ENCODE measurements at places on chromosomes 2 and 18. TPM values are rescaled to one million over a fixed set of nuclear protein-coding genes. Genes with fewer than 3 reads are reported as not detected.

- no peak for DNase-seq
Measured at GRCh38 chr18:67250776-67251424, 265.6 kb downstream of the DSEL start.

The KIAA2012 gene
- total RNA-seq = under 0.01 TPM

DNA sequence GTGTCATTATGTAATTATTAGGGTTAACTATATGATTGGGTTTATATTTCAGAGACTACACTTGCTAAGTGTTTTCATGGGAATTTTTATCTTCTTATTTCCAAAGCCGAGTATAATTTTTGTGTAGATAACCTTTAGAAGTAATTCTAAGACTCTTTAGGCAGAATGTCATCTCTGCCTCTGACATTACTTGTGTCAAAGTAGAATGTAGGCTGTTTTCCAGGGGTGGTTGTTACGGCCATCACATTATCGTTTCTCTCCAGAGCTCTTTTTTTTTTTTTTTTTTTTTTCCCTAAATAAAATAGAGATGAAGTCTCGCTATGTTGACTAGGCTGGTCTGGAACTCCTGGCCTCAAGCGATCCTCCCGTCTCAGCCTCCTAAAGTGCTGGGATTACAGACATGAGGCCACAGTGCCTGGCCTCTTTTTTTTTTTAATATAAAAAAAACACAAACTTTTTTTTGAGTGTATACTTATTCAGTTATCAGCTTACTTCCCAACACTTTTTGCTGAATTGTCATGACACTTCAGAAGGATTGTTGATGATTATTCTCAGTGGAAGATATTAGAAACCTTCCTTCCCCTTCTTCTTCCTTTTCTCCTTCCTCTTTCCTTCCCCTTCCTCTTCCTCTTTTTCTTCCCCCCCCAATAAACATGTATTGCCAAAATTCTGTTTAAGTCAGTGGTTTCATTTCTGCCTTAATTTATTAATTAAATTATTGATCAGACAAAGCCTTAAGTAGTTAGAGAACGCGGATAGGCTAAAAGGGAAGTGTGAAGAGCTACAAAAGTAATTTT is 2.3 kb downstream of the PIKFYVE start:
- DNase-seq = no peak

GRCh38 chr2:168705534-168706470 is 96.6 kb upstream of the NOSTRIN start:
- peak; percentile 53 for DNase-seq

- DNase-seq = no peak
Measured at GRCh38 chr18:49565612-49566011, 3.8 kb downstream of the LIPG start.

The FSHR gene
- not detected for total RNA-seq

GRCh38 chr2:23419171-23420090 is 34.5 kb downstream of the KLHL29 start:
- DNase-seq = peak; percentile 32

- DNase-seq = no peak
Measured at GRCh38 chr2:223787358-223787757, 50.0 kb downstream of the AP1S3 start.

DNA sequence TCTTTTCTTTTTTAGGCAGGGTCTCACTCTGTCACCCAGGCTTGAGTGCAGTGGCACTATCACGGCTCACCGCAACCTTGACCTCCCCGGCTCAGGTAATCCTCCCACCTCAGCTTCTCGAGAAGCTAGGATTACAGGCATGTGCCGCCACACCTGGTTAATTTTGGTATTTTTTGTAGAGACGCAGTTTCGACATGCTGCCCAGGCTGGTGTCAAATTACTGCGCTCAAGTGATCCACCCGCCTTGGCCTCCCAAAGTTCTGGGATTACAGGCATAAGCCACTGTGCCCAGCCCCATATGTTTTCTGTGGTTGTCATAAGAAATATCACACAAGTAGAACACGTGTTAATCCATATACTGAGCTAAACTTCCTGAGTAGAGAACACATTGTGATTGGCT is 14.6 kb downstream of the ENOSF1 start:
- DNase-seq = peak; percentile 10

GRCh38 chr18:79796016-79796415 is 1.7 kb upstream of the KCNG2 start:
- no peak for DNase-seq

The SERPINB12 gene
- total RNA-seq = not detected

- no peak for DNase-seq
Measured at GRCh38 chr2:190569994-190570755, 35.7 kb upstream of the NEMP2 start.

- no peak for DNase-seq
Measured at GRCh38 chr18:11398625-11399024, 210.8 kb upstream of the SLC35G4 start.

GRCh38 chr18:37464257-37464656 is 101.3 kb downstream of the CELF4 start:
- no peak for DNase-seq

The MEP1B gene
- total RNA-seq = 0.64 TPM

DNA sequence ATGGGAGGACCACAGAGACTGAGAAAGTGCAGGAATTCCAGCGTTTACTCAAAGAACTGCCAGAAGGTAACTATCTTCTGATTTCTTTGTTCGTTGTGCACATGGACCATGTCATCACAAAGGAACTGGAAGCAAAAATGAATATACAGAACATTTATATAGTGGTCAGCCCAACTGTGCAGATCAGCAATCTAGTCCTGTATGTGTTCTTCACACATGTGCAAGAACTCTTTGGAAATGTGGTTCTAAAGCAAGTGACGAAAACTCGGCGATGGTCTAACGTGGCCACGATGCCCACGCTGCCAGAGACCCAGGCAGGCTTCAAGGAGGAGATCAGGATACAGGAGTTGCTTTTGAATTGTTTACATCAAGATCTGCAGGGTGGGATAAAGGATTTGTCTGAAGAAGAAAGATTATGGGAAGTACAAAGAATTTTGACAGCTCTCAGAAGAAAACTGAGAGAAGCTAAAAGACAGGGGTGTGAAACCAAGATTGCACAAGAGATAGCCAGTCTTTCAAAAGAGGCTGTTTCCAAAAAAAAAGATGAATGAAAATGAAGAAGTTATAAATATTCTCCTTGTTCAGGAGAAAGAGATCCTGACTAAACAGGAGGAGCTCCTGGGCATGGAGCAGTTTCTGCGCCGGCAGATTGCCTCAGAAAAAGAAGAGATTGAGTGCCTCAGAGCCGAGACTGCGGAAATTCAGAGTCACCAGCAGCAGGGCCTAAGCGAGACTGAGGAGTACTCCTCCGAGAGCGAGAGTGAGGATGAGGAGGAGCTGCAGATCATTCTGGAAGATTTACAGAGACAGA is 8.3 kb upstream of the CHST10 start:
- DNase-seq = no peak

DNA sequence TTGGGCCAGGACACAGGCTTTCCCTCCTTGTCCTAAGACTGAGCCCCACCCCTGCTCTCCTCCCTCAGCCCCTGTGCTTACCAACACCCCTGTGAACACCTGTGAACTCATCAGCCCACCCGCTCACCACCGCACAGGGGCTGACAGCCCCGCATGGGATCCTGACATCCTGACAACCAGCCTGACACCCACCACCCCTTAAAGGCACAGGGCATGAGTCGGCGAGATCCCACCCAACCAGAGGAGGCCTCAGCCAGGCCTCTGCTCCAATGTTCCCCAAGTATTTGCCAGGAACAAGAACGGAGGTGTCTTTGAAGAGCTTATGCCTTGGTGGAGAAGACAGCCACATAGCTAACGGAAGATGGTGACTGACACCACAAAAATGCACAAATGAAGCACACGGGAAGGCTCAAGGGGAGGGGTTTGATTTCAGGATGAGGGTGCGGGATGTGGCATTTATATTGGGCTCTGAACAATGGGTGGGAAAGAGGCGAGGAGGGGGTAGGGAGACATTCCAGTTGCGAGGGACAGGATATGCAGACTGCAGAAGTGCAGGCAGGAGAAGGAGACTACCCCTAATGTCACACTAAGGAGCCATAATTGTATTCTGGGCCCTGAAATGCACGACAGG is 11.0 kb downstream of the RAB11FIP5 start:
- DNase-seq = no peak

DNA sequence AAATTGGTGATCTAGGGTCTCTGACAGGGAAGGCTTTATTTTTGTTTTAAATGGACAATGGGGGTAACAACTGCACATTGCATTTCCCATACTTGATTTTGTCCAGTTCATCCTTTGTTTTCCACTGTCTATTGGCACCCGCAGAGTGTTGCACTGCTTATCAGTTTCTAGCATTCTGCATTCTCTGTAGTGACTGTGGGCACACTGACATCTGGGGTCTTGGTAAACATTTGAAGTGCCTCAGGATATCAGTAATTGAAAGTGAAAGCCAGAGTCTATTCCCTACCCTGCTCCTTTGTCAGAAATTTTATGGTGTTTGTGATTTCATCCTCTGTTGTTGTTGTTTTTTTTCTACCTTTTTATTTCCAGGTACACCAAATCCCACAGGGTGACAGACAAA is 132.1 kb upstream of the EPC2 start:
- no peak for DNase-seq

GRCh38 chr2:213002383-213002782 is 149.0 kb downstream of the IKZF2 start:
- DNase-seq = no peak

- DNase-seq = peak; percentile 68
Measured at GRCh38 chr18:59814891-59815290, 84.9 kb upstream of the PMAIP1 start.
